ENCODE measurements at places on chromosomes 7 and 10. TPM values are rescaled to one million over a fixed set of nuclear protein-coding genes. Genes with fewer than 3 reads are reported as not detected.

HSPB1 gene
- total RNA-seq = 1,391 TPM

COL13A1 gene
- total RNA-seq = not detected

DNA sequence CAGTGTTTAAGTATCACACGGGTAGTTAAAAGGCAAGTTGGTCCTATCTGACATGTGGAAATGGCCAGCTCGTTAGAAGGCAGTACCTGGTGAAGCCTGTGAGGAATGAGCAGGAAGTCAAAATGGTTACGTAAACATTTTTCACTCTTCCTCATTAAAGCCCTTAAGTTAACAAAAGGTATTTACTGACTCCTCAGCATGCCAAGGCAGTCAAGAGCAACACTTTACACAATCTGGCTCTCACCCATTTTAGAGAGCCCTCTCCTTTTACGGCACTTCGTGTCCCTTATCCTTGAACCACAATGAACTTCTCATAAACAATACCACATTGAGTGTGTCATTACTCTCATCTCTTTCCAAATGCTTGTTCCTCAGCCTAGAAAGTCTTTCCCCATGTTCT, 11.0 kb upstream of the RSBN1L start:
- no peak for DNase-seq

- DNase-seq = no peak
These were observed 55.5 kb upstream of the OPALIN start for GRCh38 chr10:96414303-96414702.

- DNase-seq = no peak
These were observed 1.9 kb downstream of the SLC18A3 start for GRCh38 chr10:49611816-49612512.

- DNase-seq = no peak
These were observed 64.2 kb upstream of the MEOX2 start for GRCh38 chr7:15750727-15751126.

- no peak for DNase-seq
These were observed 25.9 kb downstream of the ZNF277 start for GRCh38 chr7:112232212-112232978.

MEST gene
- 7.7 TPM for total RNA-seq

DNA sequence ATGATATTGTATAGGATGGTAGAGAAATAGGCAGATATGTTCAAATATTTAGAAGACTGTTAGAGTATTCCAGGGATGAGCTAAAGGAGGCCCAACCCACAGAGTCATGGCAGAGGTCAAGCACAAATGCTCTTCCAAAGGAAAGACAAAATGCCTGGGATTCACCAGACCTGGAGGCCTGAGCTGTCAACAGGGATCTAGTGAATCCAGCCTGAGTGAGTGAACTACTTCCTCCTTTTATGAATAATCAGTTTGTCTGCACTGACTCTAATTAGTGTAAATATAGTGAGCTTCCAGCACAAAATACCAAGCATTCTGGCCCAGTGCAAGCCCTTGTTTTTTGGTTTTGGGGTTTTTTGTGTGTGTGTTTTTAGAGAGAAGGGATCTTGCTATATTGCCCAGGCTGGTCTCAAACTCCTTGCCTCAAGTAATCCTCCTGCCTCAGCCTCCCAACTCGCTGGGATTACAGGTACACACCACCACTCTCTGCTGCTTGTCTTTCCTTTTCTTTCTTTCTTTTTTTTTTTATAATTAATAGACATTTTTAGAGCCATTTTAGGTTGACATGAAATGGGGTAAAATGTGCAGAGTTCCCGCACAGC, 244.4 kb downstream of the SKIDA1 start:
- no peak for DNase-seq

GRCh38 chr7:135290594-135290993, 57.0 kb downstream of the STRA8 start:
- DNase-seq = no peak

GRCh38 chr7:44087911-44088838, 5.8 kb upstream of the POLM start:
- DNase-seq = peak; percentile 81

Data from uterus (tissue), 4 donors.